Endothelial cell of umbilical vein (primary cell): ENCODE measurements at places on chromosomes 1 and 21. TPM values are rescaled to one million over a fixed set of nuclear protein-coding genes. Genes with fewer than 3 reads are reported as not detected.
A peak's percentile ranks its signal among the peaks of the same experiment; 100 is the strongest.

GRCh38 chr1:158485455-158485854, 13.4 kb downstream of the OR10R2 start:
- DNase-seq, result no peak

DNA sequence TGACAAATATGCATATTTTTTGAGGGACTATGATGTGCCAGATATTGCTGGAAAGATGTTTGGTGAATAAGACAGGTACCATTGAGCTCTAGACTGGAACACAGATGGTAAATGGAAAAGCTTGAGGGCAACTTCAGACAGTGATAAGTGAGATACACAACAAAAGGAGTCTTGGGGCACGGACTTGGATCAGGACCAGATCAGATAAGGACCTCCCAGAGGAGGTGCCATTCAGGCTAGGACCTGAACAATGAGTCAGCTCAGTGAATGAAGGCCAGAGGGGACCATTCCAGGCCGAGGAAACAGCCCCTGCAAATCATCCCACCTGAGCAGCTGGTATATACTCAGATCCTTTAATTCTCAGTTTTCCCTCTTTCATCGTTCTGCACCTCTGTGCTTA, 1.8 kb upstream of the KCNJ15 start:
- no peak for DNase-seq

DNA sequence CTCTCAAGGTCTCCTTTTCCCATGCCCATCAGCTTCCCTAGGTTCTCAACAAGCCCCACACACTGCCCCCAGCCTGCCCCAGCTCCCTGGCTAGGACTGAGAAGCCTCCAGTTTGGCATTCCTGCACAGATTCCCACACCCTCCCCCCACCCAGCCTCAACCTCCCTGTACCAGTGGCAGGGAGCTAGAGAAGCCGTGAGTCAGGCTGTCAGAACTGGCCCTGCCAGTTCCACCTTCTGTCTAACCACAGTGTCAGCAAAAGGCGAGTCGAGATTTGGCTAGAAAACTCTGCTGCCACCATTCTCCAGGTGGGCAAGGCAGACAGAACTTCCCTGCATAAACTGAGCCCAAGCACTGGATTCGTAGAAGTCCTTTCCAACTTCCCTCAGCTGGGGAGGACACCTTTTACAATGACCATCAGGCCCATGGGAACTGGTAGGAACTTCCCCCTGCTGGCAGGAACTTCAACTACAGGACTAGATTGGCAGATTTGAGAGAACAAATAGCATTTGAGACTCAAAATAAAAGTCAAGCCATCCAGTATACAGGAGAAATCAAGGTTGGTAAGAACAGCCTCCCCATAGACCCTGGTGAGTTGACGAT, 31.0 kb downstream of the TNNT2 start:
- DNase-seq, result peak; percentile 32

DNA sequence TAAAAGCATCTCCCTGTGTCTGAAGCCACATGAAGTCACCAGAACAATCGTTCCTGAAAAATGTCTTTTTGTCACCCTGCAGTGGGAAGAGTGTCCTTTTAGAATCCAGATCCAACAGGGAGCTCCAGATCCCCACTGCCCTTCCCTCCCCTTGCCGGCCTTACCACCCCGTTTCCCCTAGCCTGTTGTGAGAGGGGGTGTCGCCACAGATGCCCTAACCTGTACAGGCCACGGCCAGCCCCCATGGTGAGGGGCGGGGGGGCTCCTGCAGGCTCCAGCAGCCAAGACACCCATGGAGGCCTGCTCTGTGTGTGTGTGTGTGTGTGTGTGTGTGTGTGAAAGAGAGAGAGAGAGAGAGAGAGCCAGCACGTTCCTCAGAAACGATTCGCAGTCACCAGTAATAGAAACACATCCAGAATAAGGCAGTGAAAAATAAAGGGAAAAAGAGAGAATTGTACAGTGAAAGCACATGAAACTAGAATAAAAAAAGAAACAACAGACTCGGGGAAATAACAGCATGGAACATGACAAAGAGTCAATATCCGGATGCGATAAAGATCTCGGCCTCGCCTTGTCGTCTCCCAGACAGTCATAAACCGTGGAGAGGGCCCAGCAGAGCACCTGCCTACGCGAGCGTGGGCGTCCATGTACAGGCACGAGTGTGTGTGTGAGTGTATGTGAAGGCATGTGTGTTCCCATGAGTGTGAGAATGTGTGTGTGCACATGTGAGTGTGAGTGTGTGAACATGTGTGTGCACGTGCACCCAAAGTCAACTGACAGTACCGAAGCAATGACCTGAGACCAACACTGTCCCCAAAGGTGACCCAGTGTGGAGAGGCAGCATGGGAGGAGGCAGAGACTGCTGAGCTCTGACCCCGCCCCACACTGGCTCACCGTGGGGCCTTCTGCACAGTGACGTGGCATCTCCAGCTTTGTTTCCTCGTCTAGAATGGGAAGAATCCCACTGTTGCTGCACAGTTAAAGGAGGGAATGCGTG, 303.8 kb downstream of the NPHP4 start:
- DNase-seq, result no peak

- DNase-seq, result no peak
These were observed 1719.5 kb downstream of the MRPL39 start for GRCh38 chr21:23887725-23888306.

GRCh38 chr1:220149742-220150141, 55.8 kb downstream of the IARS2 start:
- no peak for DNase-seq

DNA sequence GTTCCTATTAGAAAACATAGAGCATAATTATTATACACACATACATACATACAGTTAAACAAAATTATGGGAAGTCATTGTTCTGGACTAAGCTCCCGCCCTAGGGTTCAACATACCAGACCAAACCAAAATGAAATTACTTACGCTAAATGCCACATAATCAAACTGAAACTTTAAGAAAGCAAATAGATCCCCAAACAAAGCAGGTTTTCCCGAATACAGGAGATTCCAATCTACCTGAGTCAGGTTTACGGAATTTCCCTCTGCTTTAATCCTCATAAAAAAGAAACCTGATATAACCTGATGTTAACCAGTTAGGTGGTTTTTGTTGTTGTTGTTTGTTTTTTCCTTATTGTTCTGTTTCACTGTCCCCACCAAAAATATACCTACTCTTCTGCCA, 1886.9 kb downstream of the NCAM2 start:
- no peak for DNase-seq

- no peak for DNase-seq
These were observed 1.6 kb downstream of the NSUN4 start for GRCh38 chr1:46342084-46342656.

- no peak for DNase-seq
These were observed 48.0 kb upstream of the WDR26 start for GRCh38 chr1:224482619-224483018.

The SYPL2 gene
- not detected in 2 replicates for total RNA-seq

The CNR2 gene
- total RNA-seq, result not detected in 2 replicates
